Islet precursor cell (in vitro differentiated cells): ENCODE measurements at places on chromosomes 16 and 17.

DNA sequence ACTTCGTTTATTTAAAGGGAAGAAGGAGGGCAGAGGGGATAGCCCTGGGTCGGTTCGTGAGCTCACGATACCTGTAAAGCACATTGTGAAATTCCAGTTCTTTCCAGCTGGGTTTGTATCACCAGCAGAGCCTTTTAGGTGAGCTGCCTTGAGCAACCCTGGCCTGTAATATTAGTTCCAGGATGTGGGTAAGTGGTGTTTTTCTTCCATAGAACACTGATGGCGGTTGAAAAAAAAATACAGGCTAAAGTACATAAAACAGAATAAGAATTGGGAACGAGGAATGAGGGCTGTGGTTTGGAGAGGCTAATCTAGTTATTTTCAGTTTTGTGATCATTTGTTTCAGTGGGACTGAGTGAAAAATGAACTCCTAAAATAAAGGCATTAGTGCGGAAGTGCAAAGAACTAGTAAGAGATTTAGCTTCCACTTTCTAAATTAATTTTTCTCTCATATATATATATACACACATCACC lies 20.6 kb downstream of the HS3ST3B1 start:
- DNase-seq, result peak; percentile 54

DNA sequence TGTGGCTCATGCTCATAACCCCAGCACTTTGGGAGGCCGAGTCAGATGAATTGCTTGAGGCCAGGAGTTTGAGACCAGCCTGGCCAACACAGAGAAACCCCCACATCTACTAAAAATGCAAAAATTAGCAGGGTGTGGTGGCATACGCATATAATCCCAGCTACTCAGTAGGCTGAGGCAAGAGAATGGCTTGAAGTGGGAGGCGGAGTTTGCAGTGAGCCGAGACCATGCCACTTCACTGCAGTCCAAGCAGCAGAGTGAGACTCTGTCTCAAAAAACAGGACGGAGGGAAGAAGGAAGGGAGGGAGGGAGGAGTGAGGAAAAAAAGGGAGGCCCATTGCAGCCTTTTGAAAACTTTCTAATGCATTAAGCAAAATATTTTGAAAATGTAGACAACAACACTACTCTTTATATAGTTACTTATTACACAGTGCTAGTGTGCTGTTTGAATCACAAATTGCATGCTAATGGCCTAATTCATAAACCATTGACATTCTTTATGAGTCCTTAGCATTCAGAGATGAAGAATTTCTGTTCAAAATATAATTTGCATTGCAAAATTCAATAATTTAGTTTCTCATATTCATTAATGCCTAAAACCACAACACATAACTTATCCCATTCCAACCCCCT lies 59.4 kb downstream of the TMEM114 start:
- no peak for DNase-seq

DNA sequence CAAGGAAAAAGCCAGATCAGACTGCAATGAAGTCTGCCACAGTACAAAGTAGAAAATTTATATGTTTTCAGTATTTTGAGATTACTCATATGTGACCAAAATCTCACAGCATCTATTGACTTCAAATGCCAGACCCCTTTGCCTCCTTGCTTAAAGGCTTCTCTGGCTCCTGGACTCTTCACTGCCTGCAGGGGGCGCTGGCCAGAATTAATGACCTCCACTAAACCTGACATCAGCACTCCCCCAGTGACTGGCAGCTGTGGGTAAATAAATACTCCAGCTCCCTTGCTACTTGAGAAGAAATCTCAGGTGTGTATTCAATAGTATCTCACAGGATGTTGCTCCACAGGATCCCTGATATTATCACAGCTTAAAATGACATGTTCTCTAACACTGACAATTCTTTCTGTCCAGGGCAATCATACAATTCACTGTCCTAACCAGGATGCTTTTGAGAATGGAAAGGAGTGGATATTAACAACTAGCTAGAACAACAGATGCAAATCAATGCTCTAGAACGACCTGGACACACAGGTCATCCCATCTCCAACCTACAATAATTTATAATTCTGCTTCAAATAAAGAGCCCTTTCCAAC lies 4.0 kb downstream of the BECN1 start:
- peak; percentile 89 for DNase-seq

DNA sequence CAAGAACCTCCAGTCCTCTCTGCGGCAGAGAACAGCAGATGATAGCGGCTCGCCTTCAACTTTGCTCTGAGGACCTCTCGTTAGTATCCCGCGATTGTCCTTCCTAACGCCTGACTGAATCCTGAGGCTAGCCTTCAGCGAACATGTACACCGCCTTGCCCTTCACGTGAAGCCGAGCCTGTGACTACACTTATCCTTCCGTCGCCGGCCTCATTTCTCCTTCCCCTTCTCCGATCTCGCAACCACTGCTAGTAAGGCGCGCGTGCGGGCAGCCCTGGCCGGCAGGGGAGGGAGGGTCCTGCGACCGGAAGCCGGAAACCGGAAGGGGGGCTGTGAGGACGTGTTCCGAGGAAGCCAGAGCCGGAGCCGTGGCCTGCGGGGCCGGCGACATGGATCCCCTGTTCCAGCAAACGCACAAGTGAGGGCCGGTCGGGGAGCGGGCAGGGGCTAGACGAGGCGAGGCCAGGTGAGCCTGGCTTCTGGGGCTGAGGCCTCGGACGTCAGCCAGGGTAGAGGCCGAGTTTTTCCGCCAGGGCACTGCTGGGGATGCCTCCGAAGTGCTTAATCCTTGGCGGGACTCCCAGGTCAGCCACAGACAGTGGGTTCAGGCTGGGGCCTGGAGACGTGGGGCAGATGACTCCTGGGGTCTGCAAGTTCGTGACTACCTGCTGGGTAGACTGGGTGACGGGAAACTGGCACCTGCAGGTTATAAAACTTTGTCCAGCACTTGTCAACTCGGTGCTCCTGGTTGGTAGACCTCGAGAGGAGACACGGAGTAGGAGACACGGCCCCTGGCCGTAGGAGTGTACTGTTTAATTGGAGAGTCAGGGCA lies at the start of gene GOSR2:
GOSR2 (plus strand) TSS at position 357 of the 832 bp plus-strand sequence; CDS start at position 390, 33 bp downstream.
- peak; percentile 97 for DNase-seq

GRCh38 chr17:35087731-35088355 lies 24.3 kb upstream of the RFFL start:
- no peak for DNase-seq

- DNase-seq, result peak; percentile 31
Observed at GRCh38 chr17:57514614-57515013, 230.5 kb downstream of the CCDC182 start.

DNA sequence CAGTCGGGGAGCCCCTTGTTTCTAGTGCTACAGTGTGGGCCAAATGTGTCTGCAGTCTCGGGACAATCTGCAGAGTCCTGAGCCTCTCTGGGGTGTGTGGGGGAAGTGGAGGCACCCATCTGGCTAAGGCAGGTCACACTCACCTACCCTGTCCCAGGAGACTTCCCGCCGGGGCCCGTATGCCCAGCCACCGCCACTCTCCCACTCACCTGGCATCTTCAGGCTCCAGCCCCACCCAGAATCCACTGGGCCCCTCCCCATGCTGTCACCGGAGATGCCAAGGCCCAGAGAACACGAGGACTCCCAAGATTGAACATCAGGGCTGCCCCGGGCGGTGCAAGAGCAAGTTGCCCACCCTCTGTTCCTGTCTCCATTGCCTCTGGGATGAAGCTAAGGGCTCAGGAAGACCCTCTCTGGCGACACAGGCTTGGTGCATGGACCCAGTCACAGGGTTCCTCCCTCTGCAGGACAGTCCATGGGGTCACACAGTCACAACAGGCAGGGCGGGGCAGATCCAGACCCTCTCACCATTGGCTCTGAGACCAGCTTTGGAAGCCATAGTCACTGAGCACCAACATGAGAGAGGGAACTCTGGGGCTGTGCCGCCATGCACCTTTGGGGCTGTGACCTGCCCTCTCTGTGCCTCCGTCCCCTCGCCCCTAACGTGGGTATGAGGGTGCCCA lies 38.1 kb downstream of the SREBF1 start:
- DNase-seq, result no peak

GRCh38 chr17:31130286-31131224 lies 35.8 kb downstream of the NF1 start:
- peak; percentile 61 for DNase-seq

DNA sequence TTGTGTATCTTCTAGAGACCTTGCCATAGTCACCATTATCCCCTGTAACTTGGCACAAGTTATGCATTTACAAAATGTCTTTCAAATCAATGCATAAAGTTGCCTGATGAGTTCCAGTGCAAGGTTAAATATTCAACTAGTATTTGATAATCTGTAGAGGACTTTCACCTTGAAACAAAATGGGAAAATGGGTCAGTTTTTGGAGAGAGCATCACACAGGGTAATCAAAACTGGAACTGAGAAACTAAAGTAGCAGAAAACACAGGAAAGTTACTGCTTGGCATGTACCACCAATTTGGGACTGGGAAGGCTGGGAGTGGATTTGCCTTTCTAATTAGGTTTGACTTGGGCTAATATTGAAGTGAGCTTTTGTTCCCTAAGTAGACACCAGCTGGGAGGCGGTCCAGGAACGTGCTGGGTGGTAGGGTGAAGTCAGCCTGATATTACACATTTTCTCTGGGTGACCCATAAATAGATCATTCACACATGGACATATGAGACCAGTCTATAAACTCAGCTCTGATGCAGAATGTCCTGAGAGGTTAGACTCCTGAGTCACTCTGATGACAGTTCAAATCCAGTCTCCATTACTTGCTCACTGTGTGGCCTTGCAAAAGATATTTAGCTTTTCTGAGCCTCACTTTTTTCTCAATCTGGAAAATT lies 152.3 kb downstream of the PCTP start:
- no peak for DNase-seq

- peak; percentile 73 for DNase-seq
Observed at GRCh38 chr17:74742153-74742515, 5.1 kb downstream of the RAB37 start.

GRCh38 chr16:24917891-24918290 lies 72.1 kb downstream of the SLC5A11 start:
- DNase-seq, result no peak

DNA sequence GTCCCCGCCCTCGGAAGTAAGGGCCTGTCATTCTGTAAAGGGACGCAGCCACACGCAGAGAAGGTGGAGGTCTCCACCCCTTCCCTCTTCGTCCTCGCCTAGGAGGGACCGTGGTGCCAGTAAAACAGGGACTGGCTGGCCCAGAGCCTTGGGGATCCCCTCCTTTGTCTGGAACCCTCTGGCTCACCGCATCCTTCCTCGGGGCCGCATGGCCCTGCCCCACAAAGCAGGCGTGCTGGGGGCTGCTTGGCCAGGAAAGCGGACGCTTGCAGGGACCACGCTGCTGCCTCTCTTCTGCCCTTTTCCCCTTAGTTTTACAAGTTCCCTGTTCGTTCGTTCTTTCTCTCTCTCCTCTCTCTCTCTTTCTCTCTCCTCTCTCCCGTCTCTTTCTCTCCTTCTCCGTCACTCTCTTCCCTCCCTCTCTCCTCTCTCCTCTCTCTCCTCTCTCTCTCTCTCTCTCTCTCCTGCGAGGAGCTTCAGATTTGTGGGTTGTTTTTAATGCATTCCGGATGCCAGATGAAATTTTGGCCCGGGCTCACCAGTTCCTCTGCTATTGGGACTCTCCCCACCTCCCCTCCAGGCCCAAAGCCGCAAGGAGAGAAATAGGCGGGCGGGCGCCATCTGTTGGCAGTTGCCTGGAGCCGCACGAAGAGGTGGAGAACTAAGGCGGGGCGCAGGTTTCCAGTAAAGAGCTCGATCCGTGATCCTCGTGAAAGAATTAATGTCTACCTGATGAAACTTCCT lies 35.1 kb upstream of the CDRT4 start:
- peak; percentile 96 for DNase-seq

DNA sequence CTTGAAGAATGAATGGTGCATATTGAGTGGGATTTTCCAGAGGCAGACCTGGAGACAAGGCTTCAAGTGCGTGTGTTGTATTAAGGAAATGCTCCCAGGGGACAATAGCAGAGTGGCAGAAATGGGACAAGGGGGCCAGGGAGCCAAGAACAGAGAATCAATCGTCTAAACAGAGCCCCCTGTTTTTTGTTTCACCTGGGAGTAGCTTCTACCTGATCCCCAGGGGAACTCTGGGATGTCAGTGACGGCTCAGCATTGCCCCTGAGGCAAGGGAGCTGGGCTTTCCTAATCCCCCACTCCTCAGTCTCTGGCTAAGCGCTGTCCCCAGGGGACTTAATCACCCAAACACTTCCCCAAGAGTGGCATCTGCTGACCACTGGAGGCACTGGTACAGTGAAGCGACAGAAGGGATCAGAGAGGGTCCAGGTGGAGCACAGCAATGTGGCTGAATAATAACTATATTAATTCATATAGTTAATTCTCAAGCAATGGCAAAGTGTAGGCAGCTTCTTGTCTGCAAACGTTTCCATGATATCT lies 35.7 kb upstream of the C16orf78 start:
- peak; percentile 41 for DNase-seq

GRCh38 chr17:21513012-21513570 lies 136.9 kb downstream of the KCNJ12 start:
- DNase-seq, result peak; percentile 88

GRCh38 chr17:67716405-67716798 lies 1.3 kb upstream of the NOL11 start:
- no peak for DNase-seq

DNA sequence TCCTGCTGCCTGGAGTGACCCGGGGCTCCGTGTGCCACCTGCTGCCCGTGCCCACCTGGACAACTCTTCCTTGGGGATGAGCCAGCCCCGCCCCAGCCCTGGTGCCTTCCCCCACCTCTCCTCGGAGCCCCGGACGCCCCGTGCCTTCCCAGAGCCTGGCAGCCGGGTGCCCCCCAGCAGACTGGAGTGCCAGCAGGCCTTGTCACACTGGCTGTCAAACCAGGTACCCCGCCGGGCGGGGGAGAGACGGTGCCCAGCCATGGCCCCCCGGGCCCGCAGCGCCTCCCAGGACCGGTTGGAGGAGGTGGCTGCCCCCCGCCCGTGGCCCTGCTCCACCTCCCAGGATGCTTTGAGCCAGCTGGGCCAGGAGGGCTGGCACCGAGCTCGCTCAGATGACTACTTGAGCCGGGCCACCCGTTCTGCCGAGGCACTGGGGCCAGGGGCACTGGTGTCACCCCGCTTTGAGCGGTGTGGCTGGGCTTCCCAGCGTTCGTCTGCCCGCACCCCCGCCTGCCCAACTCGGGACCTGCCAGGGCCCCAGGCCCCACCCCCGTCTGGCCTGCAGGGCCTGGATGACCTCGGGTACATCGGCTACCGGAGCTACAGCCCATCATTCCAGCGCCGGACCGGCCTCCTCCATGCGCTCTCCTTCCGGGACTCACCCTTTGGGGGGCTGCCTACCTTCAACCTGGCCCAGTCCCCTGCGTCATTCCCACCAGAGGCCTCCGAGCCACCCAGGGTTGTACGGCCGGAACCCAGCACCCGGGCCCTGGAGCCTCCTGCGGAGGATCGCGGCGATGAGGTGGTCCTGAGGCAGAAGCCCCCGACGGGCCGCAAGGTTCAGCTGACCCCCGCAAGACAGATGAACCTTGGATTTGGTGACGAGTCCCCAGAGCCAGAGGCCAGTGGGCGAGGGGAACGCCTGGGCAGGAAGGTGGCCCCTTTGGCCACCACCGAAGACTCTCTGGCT lies 38.4 kb downstream of the ARHGAP23 start:
- no peak for DNase-seq

DNA sequence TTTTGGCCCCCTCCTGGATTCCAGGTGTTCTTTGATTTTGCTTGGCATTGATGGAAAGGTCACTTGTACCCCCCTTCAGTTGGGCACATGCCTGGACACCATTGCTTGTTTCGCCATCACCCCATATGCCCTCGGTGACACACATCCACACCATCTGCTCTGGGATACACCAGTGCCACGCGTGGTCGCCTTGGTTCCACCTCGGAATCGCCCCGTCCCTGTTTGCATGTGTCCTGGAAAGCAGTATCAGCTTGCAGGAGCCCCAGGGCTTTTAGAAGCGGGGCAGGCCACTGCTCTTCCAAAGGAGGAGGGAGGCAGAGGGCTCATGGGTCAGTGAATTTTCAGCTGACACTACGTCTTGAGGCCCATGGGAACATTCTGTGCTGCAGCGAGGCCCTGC lies 607.9 kb downstream of the KCNJ18 start:
- no peak for DNase-seq
